ENCODE measurements at places on chromosomes 11 and 22.

DNA sequence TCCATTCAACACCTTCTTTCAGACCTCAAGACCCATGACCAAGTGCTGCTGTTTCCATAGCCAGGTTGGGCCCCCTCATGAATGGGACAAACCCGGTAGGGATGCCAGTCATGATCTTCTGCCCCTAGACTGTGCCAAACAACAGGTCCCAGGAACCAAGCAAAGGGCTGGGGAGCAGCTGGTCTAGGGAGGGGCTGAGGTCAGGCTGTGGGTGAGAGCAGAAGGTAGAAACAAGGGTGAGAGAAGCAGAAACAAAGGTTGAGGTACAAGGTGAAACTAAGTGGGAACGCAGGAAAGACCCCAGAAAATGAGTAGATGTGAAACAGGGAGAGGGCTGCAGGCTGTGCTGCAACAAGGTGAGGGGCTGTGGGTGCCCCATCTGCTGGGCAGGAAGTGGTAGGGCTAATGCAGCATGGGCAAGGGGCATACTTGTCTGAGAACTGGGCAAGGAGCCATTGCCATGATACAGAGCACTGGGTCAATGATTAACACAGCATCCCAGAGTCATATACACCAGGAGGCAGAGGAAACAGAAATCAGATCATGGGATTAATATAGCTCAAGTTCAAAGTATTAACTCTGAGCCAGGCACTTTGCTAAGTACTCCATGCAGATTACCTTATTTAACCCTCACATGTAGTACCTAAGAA is 45.9 kb downstream of the SLC1A2 start:
- no peak for DNase-seq

DNA sequence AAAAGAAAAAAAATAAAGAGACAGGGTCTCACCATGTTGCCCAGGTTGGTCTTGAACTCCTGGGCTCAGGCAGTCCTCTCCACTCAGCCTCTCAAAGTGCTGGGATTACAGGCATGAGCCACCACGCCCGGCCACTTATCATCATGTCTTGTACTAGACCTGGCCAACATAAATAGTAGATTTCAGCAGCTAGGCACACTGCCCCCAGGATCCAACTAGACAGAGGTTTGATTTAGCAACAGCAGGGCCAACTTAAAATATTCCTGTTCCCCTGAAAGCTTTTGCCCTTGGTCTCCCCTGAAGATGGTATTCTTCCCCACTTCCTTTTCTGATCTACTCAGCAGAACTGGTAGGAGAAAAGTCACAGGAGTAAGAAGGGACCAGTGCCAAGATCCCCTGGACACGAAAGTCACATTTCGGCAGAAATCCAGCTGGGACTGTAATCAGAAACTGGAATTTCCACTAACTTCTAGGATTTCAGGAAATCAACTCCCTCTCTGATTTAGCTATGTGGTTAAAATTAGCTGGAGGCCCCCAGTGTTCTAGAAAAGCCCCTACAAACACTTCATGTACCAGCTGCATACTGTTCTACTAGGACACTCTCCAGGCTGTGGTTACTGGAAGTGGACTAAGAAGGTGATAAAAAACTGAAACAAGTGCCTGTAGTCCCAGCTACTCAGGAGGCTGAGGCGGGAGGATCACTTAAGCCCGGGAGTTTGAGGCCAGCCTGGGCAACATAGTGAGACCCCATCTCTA is 8.9 kb upstream of the PPP2R1B start:
- no peak for DNase-seq

DNA sequence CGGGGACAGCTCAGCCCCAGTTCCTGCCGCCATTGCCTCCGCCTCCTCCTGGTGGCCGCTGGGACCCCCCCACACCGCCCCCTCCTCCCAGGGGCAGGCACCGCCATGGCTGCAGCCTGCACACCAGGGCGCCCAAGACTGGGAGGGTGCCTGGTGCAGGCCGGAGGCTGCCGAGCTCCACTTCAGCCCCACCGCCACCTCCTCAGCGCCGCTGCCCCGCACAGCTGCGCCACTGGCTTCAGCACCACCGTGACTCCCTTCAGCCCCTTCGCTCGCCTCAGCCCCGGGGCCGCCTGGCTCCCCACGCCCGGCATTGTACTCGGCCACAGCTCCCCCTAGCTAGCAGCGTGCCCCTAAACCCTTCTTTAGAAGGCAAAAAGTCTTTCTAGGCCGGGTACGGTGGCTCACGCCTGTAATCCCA is 131.1 kb downstream of the CRYBB2 start:
- DNase-seq = no peak

- no peak for DNase-seq
Observed at GRCh38 chr22:40728731-40729189, 49.5 kb downstream of the MCHR1 start.

Measured in hematopoietic multipotent progenitor cell treated with erythropoietin and hydrocortisone succinate and interleukin-3 and kit ligand, for 15 days (in vitro differentiated cells).